GM10248 (cell line): ENCODE measurements at places on chromosomes 2 and 18.
A peak's percentile ranks its signal among the peaks of the same experiment; 100 is the strongest.

- DNase-seq = no peak
These were observed 101.1 kb downstream of the DPP4 start for GRCh38 chr2:161972866-161973265.

- DNase-seq = peak; percentile 90
These were observed 33.4 kb upstream of the KLHL29 start for GRCh38 chr2:23351388-23352141.

DNA sequence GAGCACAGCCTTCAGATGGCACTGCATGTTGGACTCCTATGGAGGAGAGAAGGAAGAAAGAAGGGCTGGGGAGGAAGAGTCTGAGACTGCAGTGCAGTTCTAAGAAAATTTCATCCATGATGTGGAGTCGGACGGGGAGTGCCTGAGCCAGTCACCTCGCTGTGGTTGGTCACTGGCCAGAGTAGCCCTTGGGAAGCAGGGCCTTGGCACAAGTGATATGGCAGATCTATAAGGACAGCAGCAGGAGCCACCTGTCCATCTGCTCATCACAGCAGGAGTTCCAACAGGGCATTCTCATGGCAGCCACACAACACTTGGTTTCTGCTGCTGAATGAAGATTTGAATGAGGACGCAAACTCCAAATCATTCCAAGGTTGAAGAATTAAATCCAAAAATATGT is 314.8 kb downstream of the CYP26B1 start:
- DNase-seq = no peak

DNA sequence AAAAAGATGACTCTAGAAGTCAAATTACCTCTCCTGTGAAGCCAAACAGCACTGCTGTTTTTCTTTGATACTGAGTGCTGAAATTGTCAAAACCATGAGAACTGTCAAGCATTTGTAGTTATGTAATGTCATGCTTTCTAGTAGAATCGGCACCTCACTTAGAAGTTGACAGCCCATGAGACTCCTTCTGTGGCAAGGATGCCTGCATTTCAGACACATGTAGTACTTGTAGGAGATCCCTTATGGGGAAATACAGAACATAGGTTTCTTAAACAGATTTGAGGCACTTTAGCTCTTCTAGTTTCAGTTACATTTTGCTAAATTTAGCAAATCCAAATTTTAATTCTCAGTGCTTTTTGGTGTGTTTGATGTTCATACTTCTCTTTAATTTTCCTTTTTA is 15.7 kb downstream of the ZNF407 start:
- no peak for DNase-seq

DNA sequence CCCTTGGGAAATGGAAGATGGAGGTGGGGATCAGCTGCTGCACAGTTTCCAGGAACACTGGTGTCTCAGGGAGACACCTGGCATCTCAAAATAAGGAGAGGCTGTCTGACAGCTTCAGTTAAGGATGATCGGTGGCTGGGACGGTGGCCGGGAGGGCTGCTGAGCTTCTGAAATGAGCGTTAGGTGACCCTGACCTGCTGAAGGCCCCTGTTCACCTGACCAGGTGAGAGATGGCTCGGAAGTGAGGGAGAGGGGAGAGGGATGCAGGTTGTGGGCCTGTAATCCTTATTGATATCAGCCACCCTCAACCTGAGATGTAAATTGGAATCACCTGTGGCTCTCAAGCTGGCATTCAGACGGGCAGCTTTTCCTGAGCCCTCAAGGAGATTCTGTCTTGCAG is 99.0 kb downstream of the AGAP1 start:
- no peak for DNase-seq

DNA sequence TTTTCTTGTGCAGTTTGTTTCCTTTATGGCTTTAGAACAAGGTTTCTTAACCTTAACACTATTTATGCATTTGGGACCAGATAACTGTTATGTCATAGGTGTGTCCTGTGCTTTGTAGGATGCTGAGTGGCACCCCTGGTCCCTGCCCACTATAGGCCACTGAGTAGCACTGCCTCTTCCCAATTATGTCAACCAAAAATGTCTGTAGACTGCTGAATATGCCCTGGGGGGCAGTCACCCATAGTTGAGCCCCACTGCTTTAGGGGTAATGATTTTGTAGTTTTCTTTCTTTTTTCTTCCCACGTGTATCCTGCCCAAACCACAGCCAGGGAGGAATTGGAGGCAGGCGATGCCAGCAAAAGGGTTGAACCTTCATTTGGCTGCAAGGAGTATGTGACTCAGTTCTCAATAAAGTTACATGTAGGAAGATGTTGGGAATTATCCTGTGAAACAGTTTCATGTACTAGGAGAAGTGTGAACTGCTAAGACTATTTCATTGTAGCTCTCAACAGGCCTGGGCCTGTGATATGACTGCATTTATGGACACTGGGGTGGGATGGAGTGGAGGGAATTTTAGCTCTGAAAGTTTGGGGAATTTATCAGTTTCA is 65.7 kb downstream of the FMNL2 start:
- DNase-seq = no peak

DNA sequence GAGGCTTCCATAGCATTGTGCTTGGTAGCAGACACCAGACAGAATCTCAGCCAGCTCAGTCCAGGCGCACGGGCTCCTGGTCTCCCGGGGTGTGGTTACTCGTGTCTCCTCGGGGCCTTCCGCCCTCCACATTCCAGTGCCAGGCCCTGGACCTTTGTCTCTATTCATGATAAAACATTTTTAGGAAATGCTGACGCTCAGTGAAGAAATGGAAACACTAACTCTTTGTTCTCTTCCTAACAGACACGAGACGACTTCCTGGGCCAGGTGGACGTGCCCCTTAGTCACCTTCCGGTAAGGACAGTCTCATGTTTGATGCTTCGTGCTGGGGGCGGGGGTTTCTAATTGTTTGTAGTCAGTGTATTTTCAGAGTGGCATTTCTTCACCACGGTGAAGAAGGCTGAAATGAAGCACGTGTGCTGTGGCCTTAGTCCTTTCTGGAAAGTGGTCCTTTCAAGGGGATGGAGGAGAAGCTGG is 271.8 kb downstream of the NEDD4L start:
- DNase-seq = no peak

GRCh38 chr2:40129725-40130124 is 322.2 kb downstream of the SLC8A1 start:
- DNase-seq = no peak

DNA sequence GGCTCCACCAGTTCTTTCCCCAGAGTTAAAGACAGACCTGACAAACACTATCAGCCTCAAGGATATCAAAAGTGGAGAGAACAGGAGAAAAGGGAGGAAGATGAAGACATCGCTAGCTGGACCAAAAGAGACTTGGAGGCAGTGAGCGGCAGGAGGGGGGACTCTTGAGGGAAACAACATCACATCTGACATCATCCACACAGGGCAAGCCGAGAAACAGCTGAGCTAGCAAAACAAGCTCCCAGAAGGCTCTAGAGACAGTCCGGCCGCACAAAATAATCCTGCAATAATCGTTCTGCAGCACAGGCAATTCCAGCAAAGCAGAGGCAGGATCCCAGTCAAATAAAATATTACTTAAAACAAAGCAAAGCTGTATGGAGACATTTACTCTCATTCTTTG is 239.8 kb downstream of the EN1 start:
- no peak for DNase-seq

DNA sequence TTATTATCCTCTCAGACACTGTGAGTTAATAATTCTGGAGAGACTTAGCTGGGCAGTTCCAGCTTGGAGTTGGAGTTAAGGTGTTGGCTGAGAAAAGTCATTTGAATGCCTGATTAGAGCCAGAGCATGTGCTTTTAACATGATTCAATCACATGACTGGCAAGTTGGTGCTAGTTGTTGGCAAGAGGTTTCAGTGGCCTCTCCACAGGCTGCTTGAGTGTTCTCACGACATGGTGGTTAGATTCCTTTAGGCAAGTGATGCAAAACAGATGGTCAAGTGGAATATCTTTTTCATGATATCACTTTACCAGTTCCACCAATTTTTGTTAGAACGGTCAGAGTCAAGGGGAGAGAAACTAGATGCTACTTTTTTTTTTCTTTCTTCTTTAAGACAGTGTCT is 262.7 kb upstream of the FN1 start:
- DNase-seq = no peak

- DNase-seq = no peak
These were observed 45.2 kb upstream of the GLS start for GRCh38 chr2:190835303-190835930.

DNA sequence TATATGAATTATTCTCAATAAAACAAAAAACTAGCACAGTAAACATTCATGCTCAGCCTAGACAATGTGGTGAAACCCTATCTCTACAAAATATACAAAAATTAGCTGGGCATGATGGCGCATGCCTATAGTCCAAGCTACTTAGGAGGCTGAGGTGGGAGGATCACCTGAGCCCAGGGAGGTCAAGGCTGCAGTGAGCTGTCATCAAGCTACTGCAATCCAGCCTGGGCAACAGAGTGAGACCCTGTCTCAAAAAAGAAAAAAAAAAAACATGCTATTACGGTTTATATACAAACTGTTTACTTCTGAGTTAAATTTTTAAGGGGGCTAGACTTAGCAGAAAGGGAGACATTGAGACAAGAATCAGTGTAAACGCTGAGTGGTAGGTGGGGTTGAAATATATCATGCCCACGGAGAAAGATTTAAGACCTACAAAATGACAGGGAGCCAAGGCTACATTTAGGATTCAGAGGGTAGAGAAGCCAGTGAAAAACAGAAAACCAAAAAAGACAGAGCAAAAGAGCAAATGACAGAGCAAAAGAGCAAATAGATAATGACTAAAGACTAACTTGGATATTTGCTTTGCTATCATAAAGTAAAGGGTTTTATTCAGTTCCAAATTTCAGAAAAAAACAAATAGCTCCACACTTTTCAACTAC is 7.5 kb downstream of the TTC32 start:
- no peak for DNase-seq

DNA sequence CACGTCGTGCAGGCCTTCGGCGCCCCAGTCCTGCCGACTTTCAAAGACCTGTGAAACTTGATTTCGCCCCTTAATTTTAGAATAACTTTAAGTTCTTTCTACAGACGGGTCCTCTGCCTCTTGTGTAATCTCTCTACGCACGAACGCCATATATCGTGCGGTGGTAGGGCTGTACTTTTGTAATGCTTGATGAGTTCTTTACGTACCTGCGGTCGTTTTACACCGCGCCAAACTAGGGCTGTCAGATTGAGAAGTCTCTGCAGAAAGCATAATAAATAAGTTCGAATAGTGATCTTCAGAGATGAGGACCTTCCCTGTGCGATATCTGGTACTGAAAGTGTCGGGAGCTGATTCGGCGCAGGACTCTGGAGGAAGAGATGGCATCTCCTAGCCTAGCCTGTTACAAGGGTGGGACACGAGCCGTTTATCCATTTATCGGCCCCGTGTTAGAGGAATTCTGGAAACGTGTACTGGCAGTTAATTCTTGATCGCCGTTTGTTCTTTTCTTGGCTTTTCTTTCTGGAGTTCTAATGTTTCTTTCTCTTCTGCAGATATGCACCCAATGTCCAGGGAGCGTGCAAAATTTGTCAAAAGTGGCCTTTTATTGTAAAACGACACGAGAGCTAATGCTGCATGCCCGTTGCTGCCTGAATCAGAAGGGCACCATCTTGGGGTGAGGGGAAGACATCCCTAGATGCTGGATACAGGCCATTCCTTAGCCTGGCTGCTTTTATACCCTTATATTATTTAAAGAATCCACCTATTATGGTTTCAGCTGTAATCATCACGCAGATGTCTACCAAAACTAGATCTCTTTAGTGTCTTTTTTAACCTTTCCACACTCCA is 781 bp upstream of the SLC5A6 start:
- DNase-seq = no peak

GRCh38 chr2:157625296-157625695 is 3.4 kb downstream of the ACVR1C start:
- DNase-seq = no peak

GRCh38 chr2:219634171-219634940 is 6.9 kb downstream of the SLC4A3 start:
- no peak for DNase-seq

- DNase-seq = no peak
These were observed 3.0 kb upstream of the FZD7 start for GRCh38 chr2:202030691-202031090.

DNA sequence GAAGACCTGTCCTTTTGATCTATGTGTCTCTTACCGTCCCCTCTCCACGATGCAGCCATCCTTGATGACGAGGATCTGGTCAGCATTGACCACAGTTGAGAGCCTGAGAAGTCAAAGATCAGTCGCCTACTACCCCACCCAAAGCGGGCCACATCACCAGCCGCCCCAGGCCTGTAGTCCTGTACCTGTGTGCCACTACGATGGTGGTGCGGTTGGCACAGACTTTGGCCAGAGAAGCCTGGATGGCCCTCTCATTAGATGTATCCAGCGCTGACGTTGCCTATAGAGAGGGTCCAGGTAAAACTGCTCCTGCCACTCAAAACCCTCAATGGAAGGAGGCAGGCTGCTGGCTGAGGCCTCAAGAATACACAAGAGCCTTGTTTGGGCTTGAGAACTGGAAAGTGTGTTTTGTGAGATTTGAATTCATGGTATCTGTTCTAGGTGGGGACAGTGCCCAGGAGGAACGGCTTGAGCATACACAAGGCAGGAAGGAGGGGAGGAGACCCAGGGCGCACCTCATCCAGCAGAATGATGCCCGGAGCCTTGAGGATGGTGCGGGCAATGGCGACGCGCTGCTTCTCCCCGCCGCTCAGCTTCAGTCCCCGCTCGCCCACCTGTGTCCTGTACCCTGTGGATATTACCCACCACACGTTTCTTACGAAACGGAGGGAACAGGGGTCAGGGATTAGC is 3.8 kb downstream of the ZFAND2B start:
- no peak for DNase-seq

GRCh38 chr2:8627692-8628085 is 54.2 kb upstream of the ID2 start:
- no peak for DNase-seq

DNA sequence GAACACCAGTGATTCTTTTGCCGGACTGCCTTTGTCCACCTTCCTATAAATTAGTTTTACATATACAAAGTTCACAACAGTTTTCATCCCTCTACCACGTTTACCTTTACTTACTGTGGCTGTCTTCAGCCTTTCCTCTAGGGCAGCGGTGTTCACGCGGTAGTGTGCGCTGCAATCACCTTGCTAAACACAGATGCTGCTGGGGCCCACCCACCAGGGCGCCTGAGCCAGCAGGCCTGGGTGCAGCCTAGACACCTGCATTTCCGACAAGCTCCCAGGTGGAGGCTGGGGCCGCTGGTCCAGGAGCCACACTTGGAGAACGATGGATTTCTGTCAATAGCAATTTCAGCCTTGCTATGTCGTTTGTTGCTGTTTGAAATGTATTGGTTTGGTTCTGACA is 83.1 kb downstream of the NDUFA10 start:
- DNase-seq = no peak
